Activated CD4-positive, alpha-beta T cell treated with anti-CD3 and anti-CD28 coated beads, Interleukin-2, amount 10 ng/mL, durations not matched to agents 7 days and 5 days (primary cell): ENCODE measurements at places on chromosomes 3 and 15.

GRCh38 chr3:42698216-42698910, 4.2 kb downstream of the HHATL start:
- no peaks in the 10 kb centered on the region for H3K27me3 ChIP-seq
- H3K36me3 ChIP-seq: no peaks in the 10 kb centered on the region
- H3K27ac ChIP-seq: no peak overlapping the region
- H3K4me3 ChIP-seq: no peak overlapping the region
- no peak for DNase-seq
- peaks cover 11% of the 10 kb centered on the region for H3K4me1 ChIP-seq

GRCh38 chr3:173891272-173892100, 493.9 kb downstream of the NLGN1 start:
- DNase-seq: no peak
- H3K27ac ChIP-seq: no peak overlapping the region
- no peaks in the 10 kb centered on the region for H3K4me1 ChIP-seq
- no peak overlapping the region for H3K4me3 ChIP-seq
- H3K36me3 ChIP-seq: no peaks in the 10 kb centered on the region
- H3K27me3 ChIP-seq: no peaks in the 10 kb centered on the region

DNA sequence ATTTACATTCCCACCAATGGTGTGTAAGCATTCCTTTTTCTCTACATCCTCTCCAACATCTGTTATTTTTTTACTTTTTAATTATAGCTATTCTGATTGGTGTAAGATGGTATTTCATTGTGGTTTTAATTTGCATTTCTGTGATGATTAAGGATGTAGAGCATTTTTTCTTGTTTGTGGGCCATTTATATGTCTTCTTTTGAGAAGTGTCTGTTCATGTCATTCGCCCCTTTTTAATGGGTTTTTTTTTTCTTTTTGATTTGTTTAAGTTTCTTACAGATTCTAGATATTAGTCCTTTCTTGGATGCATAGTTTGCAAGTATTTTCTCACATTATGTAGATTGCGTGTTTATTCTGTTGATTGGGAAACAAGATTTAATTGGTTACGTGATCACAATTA, 14.2 kb downstream of the RAP2B start:
- H3K4me3 ChIP-seq: no peak overlapping the region
- no peak overlapping the region for H3K27ac ChIP-seq
- peaks cover 9% of the 10 kb centered on the region for H3K36me3 ChIP-seq
- peaks cover 2% of the 10 kb centered on the region for H3K4me1 ChIP-seq
- no peaks in the 10 kb centered on the region for H3K27me3 ChIP-seq
- no peak for DNase-seq

GRCh38 chr3:140501061-140501769, 176.6 kb upstream of the TRIM42 start:
- no peaks in the 10 kb centered on the region for H3K27me3 ChIP-seq
- no peak overlapping the region for H3K4me3 ChIP-seq
- no peak overlapping the region for H3K27ac ChIP-seq
- no peaks in the 10 kb centered on the region for H3K36me3 ChIP-seq
- no peak for DNase-seq

- H3K36me3 ChIP-seq: no peaks in the 10 kb centered on the region
- no peak overlapping the region for H3K4me3 ChIP-seq
- DNase-seq: no peak
- no peaks in the 10 kb centered on the region for H3K4me1 ChIP-seq
These were observed 3.6 kb downstream of the ZNF385D start for GRCh38 chr3:21747376-21747775.

GRCh38 chr3:131795390-131796090, 239.3 kb downstream of the CPNE4 start:
- H3K4me3 ChIP-seq: no peak overlapping the region
- no peaks in the 10 kb centered on the region for H3K36me3 ChIP-seq
- peaks cover 2% of the 10 kb centered on the region for H3K27me3 ChIP-seq
- DNase-seq: no peak
- H3K27ac ChIP-seq: no peak overlapping the region

- H3K36me3 ChIP-seq: peaks cover 7% of the 10 kb centered on the region
- peaks cover 27% of the 10 kb centered on the region for H3K27me3 ChIP-seq
- no peak overlapping the region for H3K4me3 ChIP-seq
- H3K4me1 ChIP-seq: peaks cover 31% of the 10 kb centered on the region
- no peak for DNase-seq
These were observed 14.5 kb downstream of the LRRC2 start for GRCh38 chr3:46551615-46552014.

GRCh38 chr15:89457086-89457485, 39.3 kb downstream of the RHCG start:
- DNase-seq: peak; percentile 22
- peaks cover 8% of the 10 kb centered on the region for H3K27me3 ChIP-seq
- H3K27ac ChIP-seq: no peak overlapping the region
- peaks cover 3% of the 10 kb centered on the region for H3K4me1 ChIP-seq

DNA sequence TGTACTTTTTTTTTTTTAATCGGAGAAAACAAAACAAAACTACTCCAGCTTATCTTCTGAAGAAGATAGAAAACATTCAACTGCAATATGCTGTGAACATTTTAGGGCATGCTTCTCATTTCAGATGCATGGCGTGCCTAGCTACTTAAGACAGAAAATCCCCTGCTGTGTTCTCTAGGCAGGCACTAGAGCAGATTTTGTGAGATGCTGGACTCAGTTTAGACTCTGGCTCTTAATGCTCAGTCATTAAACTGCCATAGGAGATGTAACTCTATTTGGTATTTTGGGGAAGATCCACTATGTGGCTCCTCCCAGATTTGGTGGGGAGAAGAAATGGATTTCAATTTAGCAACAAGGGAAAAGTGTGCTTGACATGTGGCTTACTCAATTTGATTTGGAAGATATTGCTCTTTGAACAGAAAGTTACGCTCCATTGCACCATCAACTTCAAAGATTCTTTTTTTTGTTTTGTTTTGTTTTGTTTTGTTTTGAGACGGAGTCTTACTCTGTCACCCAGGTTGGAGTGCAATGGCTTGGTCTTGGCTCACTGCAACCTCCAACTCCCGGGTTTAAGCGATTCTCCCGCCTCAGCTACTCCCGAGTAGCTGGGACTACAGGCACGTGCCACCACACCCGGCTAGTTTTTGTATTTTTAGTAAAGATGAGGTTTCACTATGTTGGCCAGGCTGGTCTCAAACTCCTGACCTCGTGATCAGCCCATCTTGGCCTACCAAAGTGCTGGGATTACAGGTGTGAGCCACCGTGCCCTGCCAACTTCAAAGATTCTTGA, 62.0 kb upstream of the LEKR1 start:
- H3K4me3 ChIP-seq: no peak overlapping the region
- H3K27ac ChIP-seq: no peak overlapping the region
- no peaks in the 10 kb centered on the region for H3K27me3 ChIP-seq
- H3K4me1 ChIP-seq: peaks cover 15% of the 10 kb centered on the region
- no peaks in the 10 kb centered on the region for H3K36me3 ChIP-seq

DNA sequence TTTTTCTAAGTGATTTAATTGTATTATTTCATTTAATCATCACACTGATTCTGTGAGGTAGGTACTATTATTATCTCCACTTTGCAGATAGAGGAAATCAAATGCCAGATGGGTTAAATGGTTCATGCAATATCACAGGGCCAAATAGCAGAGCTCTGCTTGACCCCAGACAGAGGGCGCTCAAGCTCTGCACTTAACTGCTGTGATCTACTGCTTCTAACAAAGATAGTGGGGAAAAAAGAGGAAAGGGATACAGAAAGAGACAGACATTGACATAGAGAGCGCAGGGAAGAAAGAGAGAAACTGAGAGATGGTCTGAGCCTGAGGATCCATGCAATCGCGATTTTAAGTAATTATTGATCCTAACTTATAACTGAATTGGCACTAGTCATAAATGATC, 279.1 kb upstream of the THRB start:
- H3K36me3 ChIP-seq: no peaks in the 10 kb centered on the region
- H3K4me1 ChIP-seq: no peaks in the 10 kb centered on the region
- H3K27ac ChIP-seq: no peak overlapping the region
- no peak overlapping the region for H3K4me3 ChIP-seq
- no peaks in the 10 kb centered on the region for H3K27me3 ChIP-seq

- no peak for DNase-seq
- peaks cover 18% of the 10 kb centered on the region for H3K36me3 ChIP-seq
- no peak overlapping the region for H3K27ac ChIP-seq
These were observed 10.0 kb downstream of the ATP13A3 start for GRCh38 chr3:194476784-194477183.

DNA sequence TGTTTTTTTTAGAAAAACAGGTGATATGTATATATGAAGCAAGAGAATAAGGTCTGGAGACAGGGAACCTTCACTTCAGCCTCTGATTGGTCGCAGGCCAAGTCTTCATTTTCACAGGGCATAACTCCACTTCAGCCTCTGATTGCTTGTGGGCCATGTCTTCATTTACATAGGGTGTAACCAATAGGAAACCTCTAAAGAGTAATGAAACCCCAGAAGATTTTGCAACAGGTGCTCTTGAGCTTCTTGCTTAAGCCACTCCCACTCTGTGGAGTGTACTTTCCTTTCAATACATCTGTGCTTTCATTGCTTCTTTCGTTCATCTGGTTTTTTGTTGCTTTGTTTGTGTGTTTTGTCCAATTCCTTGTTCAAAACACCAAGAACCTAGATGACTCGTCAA, 22.6 kb upstream of the SCG3 start:
- H3K36me3 ChIP-seq: no peaks in the 10 kb centered on the region
- no peaks in the 10 kb centered on the region for H3K27me3 ChIP-seq
- DNase-seq: no peak
- H3K4me3 ChIP-seq: no peak overlapping the region
- H3K4me1 ChIP-seq: no peaks in the 10 kb centered on the region

GRCh38 chr15:23073890-23074646, 34.7 kb upstream of the TUBGCP5 start:
- H3K36me3 ChIP-seq: no peaks in the 10 kb centered on the region
- H3K27me3 ChIP-seq: no peaks in the 10 kb centered on the region
- no peaks in the 10 kb centered on the region for H3K4me1 ChIP-seq
- DNase-seq: no peak
- no peak overlapping the region for H3K4me3 ChIP-seq
- H3K27ac ChIP-seq: no peak overlapping the region

GRCh38 chr15:81795899-81796298, 249.9 kb downstream of the MEX3B start:
- no peak overlapping the region for H3K4me3 ChIP-seq
- no peak for DNase-seq
- no peaks in the 10 kb centered on the region for H3K36me3 ChIP-seq
- H3K4me1 ChIP-seq: no peaks in the 10 kb centered on the region
- no peaks in the 10 kb centered on the region for H3K27me3 ChIP-seq
- H3K27ac ChIP-seq: no peak overlapping the region

- no peaks in the 10 kb centered on the region for H3K36me3 ChIP-seq
- H3K27me3 ChIP-seq: peaks cover 10% of the 10 kb centered on the region
- no peaks in the 10 kb centered on the region for H3K4me1 ChIP-seq
- H3K27ac ChIP-seq: no peak overlapping the region
- H3K4me3 ChIP-seq: no peak overlapping the region
- DNase-seq: no peak
These were observed 51.3 kb downstream of the MYLK start for GRCh38 chr3:123832692-123833397.

GRCh38 chr15:30865257-30865656, 38.5 kb upstream of the FAN1 start:
- H3K4me3 ChIP-seq: no peak overlapping the region
- H3K27ac ChIP-seq: no peak overlapping the region
